ENCODE measurements at places on chromosomes 1 and 21.
A peak's percentile ranks its signal among the peaks of the same experiment; 100 is the strongest.

DNA sequence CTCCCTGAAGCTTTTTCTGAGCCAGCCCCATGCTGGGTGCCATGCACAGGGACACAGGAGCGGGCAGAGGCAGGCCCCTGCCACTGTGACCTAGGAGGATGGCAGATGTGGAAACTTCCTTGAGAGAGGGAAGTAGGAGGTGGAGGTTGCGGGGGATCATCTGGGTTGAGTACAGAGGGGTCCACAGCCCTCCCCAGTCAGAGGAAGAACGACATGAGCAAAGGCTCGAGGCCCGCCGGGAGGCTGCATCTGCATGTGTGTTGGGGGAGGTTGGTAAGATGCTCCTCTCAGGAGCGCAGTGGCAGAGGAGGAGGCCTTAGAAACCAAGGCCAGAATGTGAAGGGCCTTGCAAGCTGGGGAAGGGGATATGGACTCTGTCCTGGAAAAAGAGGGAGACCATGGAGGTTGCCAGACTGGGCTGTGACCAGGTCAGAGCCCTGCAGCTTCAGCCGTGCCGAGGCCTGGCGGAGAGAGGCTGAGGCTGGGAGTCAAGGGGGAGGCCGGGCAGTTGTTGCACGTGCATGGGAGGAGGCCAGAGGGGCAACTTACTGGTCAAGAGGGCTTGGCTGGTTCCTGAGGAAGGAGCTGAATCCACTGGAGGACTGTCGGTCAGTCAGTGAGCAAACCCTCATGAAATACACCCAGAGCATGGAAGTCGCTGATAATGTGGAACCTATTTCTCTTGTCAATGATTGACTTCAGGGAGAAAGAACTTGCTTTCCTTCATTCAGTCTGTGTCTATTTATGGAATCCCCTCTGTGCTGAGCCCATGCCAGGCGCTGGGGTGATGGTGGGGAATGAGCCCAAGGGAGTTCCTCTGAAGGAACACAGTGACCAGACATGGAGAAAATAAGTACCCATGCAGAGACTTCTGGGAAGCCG, 31.7 kb downstream of the A3GALT2 start:
- H3K27ac ChIP-seq: peak overlapping the region; percentile 9
- H3K27me3 ChIP-seq: no peaks in the 10 kb centered on the region
- H3K4me1 ChIP-seq: peaks cover 18% of the 10 kb centered on the region
- peaks cover 17% of the 10 kb centered on the region for H3K36me3 ChIP-seq

GRCh38 chr1:147341246-147341645, 98.8 kb downstream of the CHD1L start:
- no peaks in the 10 kb centered on the region for H3K4me1 ChIP-seq
- H3K4me3 ChIP-seq: no peak overlapping the region
- H3K27ac ChIP-seq: no peak overlapping the region
- no peak for DNase-seq

GRCh38 chr1:234512451-234512861, 33.5 kb upstream of the TARBP1 start:
- H3K27me3 ChIP-seq: peaks cover 20% of the 10 kb centered on the region
- H3K36me3 ChIP-seq: no peaks in the 10 kb centered on the region
- H3K27ac ChIP-seq: no peak overlapping the region
- no peaks in the 10 kb centered on the region for H3K4me1 ChIP-seq
- H3K4me3 ChIP-seq: no peak overlapping the region
- DNase-seq: no peak

DNA sequence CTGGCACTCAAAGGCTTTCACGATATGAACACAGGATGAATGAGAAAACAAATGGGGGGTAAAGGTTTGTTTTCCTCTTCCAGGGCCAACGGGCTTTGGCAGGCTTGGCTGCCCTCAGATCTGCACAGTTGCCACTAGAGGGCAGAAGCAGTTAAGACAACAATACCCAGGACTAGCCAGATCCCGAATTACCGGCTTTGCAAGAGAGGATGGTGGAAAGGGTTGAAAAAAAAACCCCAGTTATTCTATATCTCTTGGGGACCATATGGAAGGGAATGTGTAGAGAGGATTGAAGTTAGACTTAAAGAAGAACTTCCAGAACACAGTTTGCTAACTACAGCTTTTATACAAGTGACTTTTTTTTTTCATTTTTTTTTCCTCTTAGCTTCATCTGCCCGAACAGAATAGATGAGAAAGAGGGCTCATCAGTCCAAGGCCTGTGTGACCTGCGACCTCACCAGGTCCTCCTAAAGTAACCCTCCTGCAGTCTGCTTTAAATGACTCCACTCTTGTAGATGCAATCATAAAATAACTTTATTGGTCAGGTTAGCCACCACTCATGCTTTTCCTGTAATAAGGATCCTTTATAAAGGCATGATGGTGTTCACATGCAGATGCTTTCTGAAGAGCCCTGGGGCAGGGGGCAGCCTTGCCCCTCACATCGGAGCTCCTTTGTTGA, 10.7 kb downstream of the FMOD start:
- H3K4me1 ChIP-seq: peaks cover 27% of the 10 kb centered on the region
- peaks cover 2% of the 10 kb centered on the region for H3K36me3 ChIP-seq
- DNase-seq: peak; percentile 30

- H3K27me3 ChIP-seq: no peaks in the 10 kb centered on the region
- peaks cover 37% of the 10 kb centered on the region for H3K36me3 ChIP-seq
- DNase-seq: peak; percentile 76
- H3K4me1 ChIP-seq: peaks cover 29% of the 10 kb centered on the region
- peak within 1 kb of the TSS; percentile 98 for H3K4me3 ChIP-seq
- peak within 1 kb of the TSS; percentile 95 for H3K27ac ChIP-seq
These were observed at the start of the genes POLR3C and RNF115 for GRCh38 chr1:145823565-145824498. Gene POLR3C (plus strand): TSS chr1:145824200. CDS start chr1:145825777, 1,577 bp downstream. Gene RNF115 (minus strand): TSS chr1:145824095. CDS start chr1:145823873, 222 bp downstream.

- no peak overlapping the region for H3K4me3 ChIP-seq
- H3K27ac ChIP-seq: no peak overlapping the region
- H3K4me1 ChIP-seq: no peaks in the 10 kb centered on the region
- no peaks in the 10 kb centered on the region for H3K36me3 ChIP-seq
- DNase-seq: no peak
These were observed 25.2 kb upstream of the TNR start for GRCh38 chr1:175768610-175769009.

GRCh38 chr1:219347376-219347775, 173.7 kb downstream of the LYPLAL1 start:
- H3K4me1 ChIP-seq: no peaks in the 10 kb centered on the region
- H3K27ac ChIP-seq: no peak overlapping the region
- no peak overlapping the region for H3K4me3 ChIP-seq
- H3K36me3 ChIP-seq: no peaks in the 10 kb centered on the region
- H3K27me3 ChIP-seq: peaks cover 15% of the 10 kb centered on the region

- H3K4me3 ChIP-seq: peak overlapping the region; percentile 93
- H3K4me1 ChIP-seq: peaks cover 83% of the 10 kb centered on the region
- no peak for DNase-seq
- H3K27me3 ChIP-seq: no peaks in the 10 kb centered on the region
These were observed 8.7 kb downstream of the RUNX3 start for GRCh38 chr1:24921412-24921811.

- peaks cover 25% of the 10 kb centered on the region for H3K36me3 ChIP-seq
- no peak overlapping the region for H3K4me3 ChIP-seq
- no peaks in the 10 kb centered on the region for H3K4me1 ChIP-seq
These were observed 40.7 kb downstream of the LPGAT1 start for GRCh38 chr1:211789641-211790464.

DNA sequence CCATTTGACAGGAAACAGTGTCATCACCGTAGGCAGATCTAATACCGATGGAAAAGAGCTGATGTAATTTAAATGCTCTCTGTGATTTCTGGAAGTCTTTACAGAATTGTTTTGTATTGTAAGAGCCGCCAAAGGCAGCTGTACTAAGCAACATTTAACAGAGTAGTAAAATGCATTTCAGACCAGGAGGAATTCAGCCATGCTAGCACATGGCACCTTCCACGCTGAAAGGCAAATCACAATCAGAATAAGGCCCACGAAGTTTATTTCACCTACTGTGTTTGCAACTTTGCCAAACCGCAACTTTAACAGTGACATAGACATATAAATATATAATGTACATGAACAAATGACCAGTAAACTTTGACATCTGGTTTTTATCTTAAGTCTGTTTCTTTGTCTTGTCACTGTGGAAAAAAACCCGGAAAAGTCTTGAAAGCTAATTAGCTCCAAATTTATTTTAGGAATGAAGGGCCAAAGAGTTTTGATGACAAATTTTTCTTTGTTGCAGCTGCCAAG, 26.1 kb upstream of the DISC1 start:
- H3K4me3 ChIP-seq: no peak overlapping the region
- H3K36me3 ChIP-seq: no peaks in the 10 kb centered on the region
- no peak overlapping the region for H3K27ac ChIP-seq
- DNase-seq: no peak
- H3K27me3 ChIP-seq: no peaks in the 10 kb centered on the region

DNA sequence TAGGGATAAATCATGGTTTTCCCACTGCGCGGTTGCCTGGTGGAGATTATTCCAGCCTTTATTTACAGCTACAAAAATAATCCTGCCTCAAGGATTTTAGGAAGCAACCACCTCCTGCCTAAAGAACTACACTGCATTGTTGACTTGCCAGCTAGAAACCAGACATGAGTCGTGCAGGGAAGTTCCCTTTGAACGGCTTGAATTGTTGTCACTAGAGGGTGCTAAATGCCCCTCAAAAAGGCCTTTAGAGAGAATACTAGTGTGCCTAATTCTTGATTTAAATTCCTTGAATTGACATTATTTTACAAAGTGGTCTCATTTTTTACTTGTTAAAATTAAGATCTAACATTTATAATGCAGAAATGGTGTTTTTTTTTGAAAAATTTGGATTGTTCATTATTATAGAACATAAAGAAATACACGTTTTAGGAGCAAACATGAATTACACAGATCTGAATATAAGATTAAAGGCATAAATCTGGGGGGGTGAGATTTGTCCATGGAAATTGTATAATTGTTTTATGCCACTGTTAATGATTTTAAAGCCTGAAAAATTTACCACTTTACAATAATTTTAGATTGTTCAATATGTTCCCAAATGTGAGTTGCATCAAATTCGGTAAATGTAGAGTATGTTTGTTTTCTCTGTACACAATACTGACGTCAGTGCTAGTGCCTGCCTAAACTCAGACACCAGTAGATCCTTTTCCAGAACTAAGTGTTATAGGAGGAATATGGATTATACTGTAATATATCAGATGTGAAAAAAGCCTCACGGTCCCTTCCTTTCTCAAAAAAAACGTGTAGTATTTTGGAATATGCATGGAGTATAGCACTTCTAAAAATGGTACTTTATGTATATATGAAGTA, 7.6 kb upstream of the ERG start:
- H3K4me3 ChIP-seq: no peak overlapping the region
- H3K27ac ChIP-seq: no peak overlapping the region
- no peaks in the 10 kb centered on the region for H3K36me3 ChIP-seq
- no peaks in the 10 kb centered on the region for H3K4me1 ChIP-seq

- H3K4me1 ChIP-seq: peaks cover 13% of the 10 kb centered on the region
- no peak for DNase-seq
- H3K36me3 ChIP-seq: peaks cover 8% of the 10 kb centered on the region
- H3K27me3 ChIP-seq: no peaks in the 10 kb centered on the region
These were observed 29.4 kb upstream of the PRSS38 start for GRCh38 chr1:227785805-227786671.
